Stimulated activated CD8-positive, alpha-beta memory T cell treated with anti-CD3 and anti-CD28 coated beads, Interleukin-7, amount 100 ng/mL, for 24 hours (primary cell): ENCODE measurements at places on chromosomes 7 and 10.

DNA sequence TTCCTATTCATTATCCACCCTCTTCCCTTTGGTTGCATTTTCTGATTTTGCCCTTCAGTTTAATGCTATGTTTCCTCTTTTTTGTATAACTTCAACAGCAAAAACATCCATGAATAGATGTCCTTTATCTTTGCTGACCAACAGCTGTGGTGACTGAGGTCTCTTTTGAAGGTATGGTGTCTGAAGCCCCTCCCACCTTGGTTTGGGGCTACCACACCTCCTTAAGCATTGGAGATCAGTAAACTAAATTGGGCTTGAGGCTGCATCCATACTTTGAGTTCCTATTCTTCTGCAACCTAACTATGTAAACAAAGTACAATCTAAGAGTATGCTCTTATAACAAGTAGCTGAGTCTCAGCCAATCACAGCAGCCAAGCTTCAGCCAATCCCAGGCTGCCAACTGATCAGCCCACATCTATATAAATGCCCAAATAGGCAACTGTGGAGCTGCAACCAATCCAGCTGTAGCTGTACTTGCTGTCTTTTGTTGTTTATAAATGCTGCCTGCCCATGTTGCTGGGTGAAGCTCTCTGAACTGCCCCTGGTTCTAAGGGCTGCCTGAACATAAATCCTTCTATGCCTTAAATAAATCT, 69.4 kb upstream of the PDLIM1 start:
- no peak for DNase-seq

- DNase-seq = no peak
Observed at GRCh38 chr10:79433324-79434222, 11.9 kb downstream of the ZCCHC24 start.

- DNase-seq = no peak
Observed at GRCh38 chr10:102230861-102231356, 4.8 kb downstream of the ELOVL3 start.

GRCh38 chr10:61779276-61779675, 116.5 kb downstream of the CABCOCO1 start:
- DNase-seq = no peak

GRCh38 chr10:113415246-113415645, 137.6 kb upstream of the HABP2 start:
- DNase-seq = no peak

- DNase-seq = no peak
Observed at GRCh38 chr10:45487735-45488134, 113.7 kb downstream of the ALOX5 start.

- no peak for DNase-seq
Observed at GRCh38 chr7:2116989-2117591, 115.7 kb downstream of the MAD1L1 start.

- DNase-seq = no peak
Observed at GRCh38 chr10:48363617-48364355, 57.3 kb downstream of the MAPK8 start.

- DNase-seq = no peak
Observed at GRCh38 chr7:4840079-4840501, 21.7 kb downstream of the PAPOLB start.

- DNase-seq = no peak
Observed at GRCh38 chr10:100977436-100977835, 8.1 kb downstream of the SEMA4G start.

DNA sequence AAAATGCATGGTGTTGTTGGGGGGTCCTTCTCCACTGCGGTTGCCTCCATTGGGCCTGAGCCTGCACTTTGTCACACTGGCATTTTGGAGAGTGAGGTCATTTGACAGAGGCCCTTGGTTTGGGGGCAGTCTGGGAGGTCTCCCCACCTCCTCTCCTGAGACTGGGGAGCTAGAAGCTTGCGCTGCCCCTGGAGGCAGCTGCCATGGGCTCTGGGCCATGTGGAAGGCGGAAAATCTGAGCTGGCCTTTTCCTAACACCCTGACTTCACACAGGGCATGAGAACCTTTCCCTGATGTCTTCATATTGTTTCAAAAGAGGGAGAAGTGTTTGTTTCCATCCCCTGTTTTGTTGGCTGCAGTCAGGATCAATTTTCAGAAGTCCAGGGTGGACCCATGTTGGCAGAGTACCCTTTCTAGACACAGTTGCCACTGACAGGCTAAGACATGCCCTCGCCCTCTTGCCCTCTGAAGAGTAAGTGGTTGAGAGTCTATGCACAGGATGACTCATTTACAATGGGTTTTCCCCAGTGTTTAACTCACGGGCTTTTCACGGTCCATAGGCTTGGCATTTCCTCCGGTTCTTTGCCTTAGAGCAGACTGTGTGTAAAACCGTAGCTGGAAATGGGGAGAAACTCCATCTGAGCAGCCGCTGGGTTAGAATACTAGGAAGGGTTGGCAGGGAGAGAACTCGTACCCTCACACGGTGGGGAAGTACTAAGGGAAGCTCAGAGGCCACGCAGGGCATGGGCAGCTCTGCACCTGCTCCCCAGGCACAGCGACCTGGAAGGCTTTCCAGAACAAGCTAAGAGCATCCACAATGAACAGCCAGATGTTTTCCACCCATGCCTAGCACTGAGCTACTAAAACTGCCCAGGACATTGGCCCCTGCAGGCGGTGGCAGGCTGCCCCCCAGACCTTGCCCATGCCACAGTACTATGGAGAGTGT, 655.0 kb downstream of the SDK1 start:
- no peak for DNase-seq

DNA sequence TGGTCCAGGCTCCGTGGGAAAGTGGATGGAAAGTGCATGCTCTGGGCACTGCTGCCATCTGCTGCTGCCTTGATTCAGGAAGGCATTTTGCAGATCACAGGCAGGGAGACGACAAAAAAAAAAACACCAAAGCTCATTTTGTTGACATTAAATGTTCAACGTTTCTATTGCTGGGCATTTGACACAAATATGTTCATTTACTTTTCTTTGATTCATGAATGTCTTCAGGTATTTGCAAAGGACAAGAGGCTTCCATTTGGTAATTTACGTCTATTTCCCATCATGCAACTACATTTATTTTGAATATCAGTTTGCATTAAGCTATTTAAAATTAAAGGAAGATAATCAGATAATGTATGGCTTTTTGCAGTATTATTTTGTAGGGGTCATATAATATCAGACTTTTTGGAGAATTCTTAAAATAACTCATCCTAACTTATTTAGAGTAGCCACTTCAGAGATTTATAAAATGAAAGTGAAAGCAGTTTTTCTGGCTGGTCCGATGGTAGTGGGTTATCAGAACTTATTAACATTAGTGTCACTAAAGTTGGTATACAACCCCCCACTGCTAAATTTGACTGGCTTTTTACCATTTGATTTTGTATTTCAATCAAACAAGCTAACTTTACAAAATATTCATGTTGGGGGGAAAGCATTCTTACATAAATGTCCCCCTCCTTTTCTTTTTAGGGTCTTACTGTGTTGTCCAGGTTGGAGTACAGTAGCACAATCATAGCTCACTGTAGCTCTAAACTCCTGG, 65.3 kb downstream of the PDIA4 start:
- no peak for DNase-seq

DNA sequence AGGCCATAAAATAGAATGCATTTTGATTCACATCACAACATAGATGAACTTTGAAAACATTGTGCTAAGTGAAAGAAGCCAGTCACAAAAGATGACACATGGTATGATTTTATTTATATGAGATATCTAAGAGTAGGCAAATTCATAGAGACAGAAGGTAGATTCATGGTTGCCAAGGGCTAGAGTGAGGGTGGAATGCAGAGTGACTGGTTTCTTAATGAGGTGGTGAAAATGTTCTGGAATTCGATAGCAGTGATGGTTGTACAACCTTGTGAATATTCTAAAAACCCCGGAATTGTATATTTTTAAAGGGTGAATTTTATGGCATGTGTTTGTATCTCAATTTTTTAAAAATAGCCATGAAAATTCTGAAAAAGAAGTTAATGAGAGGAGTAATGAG, 42.9 kb downstream of the ABCB4 start:
- no peak for DNase-seq

DNA sequence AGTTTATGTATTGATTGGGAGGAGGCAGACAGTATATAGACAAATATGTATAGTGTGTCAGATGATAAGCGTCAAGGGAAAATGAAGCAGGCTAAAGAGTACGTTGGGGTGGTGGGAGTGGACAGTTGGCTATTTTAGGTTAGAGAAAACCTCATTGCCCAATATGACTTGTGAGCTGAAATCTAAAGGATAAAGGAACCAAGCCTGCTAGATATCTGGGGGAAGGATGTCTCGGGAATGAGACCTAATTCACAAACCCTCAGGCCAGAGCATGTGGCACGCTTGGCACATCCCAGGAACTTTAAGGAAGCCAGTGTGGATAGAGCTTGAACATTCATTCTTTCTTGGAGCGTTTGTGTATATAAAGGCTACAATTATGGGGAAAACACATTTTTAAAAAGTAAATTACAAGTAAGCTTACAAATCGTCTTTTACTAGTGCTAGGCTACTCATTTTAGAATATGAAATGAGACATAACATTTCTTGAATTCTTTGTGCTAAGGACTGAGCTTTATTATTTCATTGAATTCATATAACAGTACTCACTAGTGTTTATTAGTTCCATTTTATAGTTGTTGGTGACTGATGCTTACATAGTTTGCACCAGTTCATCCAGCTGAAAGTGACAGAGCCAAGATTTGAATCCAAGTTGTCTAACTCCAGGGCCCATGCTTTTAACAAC, 9.7 kb downstream of the FHIP2A start:
- DNase-seq = no peak

GRCh38 chr10:104938031-104938430, 296.9 kb downstream of the SORCS3 start:
- DNase-seq = no peak

DNA sequence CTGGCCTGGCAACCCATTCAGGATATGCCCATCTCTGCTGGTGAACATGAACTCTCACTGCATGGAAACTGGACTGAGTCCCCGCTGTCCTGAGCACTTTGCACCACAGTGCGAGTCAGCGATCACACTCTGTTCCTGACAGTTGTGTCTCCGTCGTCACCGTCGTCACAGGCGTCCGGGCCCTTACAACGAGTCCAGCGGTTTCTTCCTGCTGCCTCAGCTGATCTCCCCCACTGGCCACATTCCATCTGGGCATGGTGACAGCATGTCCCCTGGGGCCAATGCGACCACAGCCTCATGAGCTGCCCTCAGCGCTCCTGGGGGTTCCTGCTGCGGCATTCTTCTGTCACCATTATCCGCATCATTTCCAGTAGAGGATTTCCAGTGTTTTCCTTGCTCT, 76.8 kb upstream of the KLF6 start:
- DNase-seq = no peak

GRCh38 chr10:129785536-129785981, 178.5 kb downstream of the EBF3 start:
- no peak for DNase-seq

- DNase-seq = no peak
Observed at GRCh38 chr10:58516119-58516518, 3.4 kb downstream of the BICC1 start.

- no peak for DNase-seq
Observed at GRCh38 chr7:35754741-35755140, 46.1 kb upstream of the SEPTIN7 start.

- DNase-seq = no peak
Observed at GRCh38 chr10:131002031-131002861, 309.3 kb downstream of the TCERG1L start.

- no peak for DNase-seq
Observed at GRCh38 chr7:51187941-51188340, 128.7 kb downstream of the COBL start.

GRCh38 chr7:148374396-148375259, 215.9 kb upstream of the C7orf33 start:
- no peak for DNase-seq

GRCh38 chr10:26494018-26494417, 55.9 kb downstream of the APBB1IP start:
- no peak for DNase-seq

- no peak for DNase-seq
Observed at GRCh38 chr10:132518572-132519381, 18.8 kb upstream of the INPP5A start.

DNA sequence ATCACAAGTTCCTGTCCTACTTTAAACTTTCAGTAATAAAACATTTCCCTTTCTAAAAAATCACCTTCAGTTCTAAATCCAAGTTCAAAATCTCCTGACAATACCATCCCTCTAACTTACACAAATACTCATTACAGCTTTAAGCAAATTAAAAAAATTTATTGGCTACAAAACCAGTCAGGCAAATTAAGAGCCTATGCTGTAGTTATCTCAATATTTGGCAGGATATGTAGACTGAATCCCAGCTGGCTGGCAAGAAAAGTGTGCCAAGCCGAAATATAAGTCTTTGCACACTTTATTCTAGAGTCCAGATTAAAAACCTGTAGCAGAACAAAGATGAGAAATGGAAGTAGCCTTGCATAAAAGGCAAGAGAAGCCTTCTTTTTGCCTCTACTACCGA, 9.5 kb downstream of the WAPL start:
- no peak for DNase-seq

DNA sequence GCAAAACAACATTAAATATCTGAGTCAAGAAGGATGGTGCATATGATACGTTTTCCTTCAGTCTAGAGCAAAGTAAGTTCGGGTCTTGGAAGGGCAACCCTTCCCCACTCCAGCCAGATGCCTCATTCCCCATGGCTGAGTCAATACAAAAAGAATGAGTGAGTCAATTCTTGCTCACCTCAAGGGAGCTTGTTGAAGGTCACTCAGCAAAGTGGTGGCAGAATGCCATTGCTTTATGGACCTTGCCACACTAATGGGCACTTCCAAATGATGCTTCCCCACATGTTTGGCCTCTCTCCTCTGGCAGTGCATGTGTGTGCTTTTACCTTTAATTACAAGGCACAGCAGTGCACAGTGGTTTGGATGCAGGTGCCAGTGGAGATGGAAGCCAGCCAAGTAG, 296.5 kb downstream of the SORCS3 start:
- DNase-seq = no peak

DNA sequence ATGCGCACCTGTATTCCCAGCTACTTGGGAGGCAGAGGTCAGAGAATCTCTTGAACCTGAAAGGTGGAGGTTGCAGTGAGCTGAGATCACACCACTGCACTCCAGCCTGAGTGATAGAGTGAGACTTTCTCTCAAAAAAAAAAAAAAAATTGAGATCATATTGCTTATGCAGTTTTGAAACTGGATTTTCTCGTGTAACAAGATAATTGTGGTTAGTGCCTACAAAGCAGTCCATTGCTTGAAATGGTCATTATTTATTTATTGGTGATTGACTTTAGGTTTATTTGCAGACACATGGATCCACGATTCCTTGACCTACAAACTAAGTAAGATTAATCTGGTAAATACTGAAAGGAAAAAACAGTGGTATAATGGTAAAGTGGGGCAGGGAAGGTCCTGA, 149.8 kb downstream of the TAX1BP1 start:
- DNase-seq = no peak

- DNase-seq = no peak
Observed at GRCh38 chr7:50369143-50370026, 64.9 kb downstream of the IKZF1 start.
